Glomerular endothelial cell (primary cell): ENCODE measurements at places on chromosomes 4 and X. TPM values are rescaled to one million over a fixed set of nuclear protein-coding genes. Genes with fewer than 3 reads are reported as not detected.

Gene ASB11
- not detected in 2 replicates for total RNA-seq

Gene TLL1
- 2.9 and 10.8 TPM in 2 replicates for total RNA-seq

Gene SATL1
- 0.06 TPM in 1 of 2 replicates, not detected in the other for total RNA-seq

Gene DCX
- not detected in 2 replicates for total RNA-seq

Gene XK
- not detected in 2 replicates for total RNA-seq

Gene VCX
- total RNA-seq: not detected in 2 replicates

Gene RRH
- not detected in 2 replicates for total RNA-seq

Gene CXCL5
- total RNA-seq: 12.0 and 17.5 TPM in 2 replicates

Gene NR3C2
- 5.2 and 6.4 TPM in 2 replicates for total RNA-seq

Gene CLNK
- under 0.01 TPM in 1 of 2 replicates, not detected in the other for total RNA-seq

Gene TCEAL9
- 106 and 126 TPM in 2 replicates for total RNA-seq

Gene XAGE1A
- total RNA-seq: not detected in 2 replicates

- no peak for DNase-seq
Measured at GRCh38 chr4:77989968-77990367, 67.2 kb upstream of the FRAS1 start.

- no peak for DNase-seq
Measured at GRCh38 chrX:84240848-84241565, 53.0 kb upstream of the RPS6KA6 start.

DNA sequence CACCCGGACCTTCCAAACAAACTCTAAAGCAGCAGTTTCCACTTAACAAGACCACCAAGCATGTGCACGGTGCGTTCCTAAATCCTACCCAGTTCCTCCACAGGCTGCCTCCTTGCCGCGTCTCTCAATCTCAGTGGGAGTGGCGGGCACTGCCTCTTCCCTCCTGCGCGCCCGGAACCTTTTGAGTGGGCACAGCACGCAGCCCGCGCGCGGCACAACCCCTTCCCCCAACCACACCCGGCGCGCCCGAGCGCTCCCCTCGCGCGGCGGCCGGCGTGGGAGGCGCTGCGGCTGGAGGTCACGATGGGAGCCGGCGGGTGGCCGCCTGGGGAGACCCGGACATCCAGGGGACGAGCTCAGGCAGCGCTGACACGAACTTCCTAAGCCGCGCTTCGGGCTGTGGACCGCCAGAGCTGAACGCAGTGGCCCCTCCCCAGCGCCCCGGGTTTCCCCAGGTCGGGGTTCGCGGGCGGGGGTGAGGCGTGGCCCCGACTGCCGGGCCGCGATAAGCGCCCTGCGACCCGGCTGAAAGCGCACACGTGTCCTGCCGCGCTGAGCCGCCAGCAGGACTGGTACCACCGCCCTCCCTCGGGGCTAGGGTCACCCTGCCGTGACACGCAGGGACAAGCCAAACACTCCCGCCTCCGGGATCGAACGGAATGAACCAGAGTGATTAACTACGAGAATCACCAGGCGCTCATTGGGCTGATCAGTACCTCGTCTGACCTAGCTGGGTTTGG, at the start of gene ABCG2:
TSS of gene ABCG2 (minus strand) at position 151 of the 740 bp plus-strand sequence. CDS start 18,644 bp downstream, outside the sequence.
- DNase-seq: no peak

- no peak for DNase-seq
Measured at GRCh38 chrX:1610166-1610565, 4.7 kb upstream of the ASMT start.

- DNase-seq: no peak
Measured at GRCh38 chrX:51336584-51336983, 4.0 kb downstream of the NUDT10 start.

DNA sequence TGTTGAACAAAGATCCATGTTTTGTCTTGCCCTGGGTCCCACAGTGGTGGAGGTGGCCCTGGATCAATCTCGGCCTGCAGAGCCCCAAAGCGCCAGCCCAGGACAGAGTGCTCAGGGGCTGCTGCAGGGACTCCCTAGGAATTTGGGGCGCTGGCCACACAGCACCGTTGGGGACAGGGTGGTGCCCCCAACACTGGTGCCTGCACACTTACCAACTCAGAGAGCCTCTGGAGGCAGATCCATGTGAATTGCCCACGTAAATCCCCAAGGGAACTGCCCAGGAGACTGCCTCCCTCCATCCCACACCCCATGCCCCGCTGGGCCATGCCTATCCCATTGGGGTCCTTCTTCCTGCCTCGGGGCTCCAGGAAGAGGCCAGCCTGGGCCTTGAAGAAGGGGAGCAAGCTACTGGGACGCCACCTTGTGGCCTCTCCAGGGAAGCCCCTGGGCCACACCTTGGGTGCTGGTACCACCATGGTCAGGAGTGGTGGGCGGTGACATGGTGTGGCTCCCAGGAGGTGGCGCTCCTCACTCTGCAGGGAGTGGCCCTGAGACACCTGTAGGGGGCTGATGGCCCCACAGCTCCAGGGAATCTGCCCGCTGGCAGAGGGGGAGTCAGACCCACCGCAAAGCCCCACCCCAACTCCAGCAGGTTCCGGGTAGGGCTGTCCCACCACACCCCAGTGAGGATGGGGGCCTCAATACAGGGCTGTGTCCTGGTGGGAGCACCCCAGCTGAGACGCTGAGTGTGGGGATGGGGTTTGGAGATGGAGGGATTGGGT, 22.8 kb downstream of the CFAP99 start:
- peak; percentile 22 for DNase-seq

DNA sequence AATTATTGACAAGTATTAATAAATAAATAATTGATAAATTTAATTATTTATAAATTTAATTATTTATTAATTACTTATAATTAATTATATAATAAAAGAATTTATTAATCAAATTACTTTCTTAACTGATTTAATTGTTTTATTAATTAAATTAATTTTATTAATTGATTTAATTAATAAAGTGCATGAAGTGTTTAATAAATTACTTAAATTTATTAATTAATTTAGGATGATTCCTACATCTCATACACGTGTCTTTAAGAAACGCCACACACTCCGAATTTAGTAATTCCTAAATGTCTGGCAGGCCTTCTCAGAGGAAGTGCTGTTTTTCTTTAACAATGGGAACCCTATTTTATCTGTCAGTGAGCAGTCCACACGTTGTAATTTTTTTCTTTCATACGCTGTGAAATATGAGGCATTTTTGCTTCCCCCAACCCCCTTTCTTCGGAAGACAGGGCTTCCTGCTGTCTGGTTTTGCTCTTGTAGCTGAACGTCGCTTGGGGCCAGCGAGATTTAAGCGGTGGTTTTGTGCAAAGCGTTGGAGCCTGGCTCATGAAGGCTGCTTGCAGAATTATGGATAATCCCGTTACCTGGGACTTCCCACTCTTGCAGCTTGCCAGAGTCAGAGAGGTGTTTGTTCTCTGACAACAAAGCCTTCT, 46.8 kb downstream of the CRLF2 start:
- no peak for DNase-seq

DNA sequence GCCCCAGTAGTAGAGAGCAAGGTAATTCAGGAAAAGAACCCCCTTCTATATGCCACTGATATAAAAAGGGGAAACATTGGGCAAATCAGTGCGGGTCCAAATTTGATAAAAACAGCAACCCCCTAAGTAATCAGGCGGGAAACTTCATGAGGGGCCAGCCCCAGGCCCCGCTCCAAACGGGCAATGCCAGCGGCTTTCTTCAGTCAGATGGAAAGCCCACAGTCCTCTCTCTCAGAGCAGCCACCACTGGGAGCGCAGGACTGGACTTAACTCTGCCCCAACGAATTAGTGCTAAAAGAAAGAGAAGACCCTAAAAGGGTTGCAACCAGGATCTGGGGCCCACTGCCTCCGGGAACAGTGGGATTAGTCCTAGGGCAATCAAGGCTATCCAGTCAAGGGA, 9.9 kb downstream of the MAGEA11 start:
- no peak for DNase-seq

DNA sequence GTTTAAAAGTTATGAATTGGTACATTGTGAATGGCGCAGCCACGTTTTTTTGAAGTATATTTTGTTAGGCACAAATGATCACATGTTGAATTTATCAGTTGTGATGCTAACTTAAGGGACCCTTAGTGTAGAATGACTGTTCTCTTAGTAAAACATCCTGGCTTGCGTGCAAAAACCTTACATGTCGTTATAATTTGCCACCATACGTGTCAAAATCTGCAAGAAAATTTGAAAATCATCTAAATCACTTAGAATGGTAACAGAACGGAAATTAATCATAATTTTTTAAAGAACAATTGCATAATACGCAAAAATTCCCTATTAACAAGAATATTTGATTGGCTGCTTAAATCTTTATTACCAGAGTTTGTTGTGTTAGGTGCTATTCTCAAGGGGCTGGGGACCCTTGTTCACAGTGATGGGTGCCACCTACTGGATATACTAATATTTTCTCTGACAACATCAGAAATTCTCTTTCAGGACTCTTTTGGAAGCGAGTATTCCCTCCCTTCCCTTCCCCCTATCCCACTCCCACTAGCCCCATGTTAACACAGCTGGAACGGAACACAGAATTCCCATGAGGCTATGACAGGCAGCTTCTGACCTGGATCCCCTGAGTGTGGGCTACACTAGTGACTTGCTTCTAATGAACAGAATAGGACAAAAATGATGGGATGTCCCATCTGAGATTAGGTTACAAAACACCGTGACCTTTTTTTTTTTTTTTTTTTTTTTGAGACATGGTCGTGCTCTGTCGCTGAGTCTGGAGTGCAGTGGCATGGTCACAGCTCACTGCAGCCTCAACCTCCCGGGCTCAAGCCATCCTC, 71.8 kb downstream of the SUPT20HL2 start:
- no peak for DNase-seq

DNA sequence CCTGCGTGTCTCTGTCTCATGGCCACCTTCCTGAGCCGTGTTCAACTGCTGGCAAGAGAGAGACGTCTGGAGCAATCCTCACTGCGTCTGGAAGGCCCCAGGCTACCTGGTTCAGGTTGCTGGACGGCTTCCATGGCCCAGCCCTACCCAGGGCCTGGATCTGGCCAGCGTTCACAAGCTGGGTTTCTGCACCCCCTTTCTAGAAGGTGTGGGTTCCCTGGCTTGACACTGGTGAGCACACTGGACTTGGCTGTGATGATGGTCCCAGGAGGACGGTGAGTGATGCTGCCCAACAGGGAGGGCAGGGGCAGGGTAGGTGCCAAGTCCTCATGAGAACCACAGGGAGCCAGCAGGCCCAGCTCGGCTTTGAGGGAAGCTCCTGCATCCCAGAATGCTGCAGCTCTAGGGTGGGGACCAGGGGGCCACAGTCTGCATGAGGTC, 63.4 kb downstream of the HTRA3 start:
- DNase-seq: no peak

DNA sequence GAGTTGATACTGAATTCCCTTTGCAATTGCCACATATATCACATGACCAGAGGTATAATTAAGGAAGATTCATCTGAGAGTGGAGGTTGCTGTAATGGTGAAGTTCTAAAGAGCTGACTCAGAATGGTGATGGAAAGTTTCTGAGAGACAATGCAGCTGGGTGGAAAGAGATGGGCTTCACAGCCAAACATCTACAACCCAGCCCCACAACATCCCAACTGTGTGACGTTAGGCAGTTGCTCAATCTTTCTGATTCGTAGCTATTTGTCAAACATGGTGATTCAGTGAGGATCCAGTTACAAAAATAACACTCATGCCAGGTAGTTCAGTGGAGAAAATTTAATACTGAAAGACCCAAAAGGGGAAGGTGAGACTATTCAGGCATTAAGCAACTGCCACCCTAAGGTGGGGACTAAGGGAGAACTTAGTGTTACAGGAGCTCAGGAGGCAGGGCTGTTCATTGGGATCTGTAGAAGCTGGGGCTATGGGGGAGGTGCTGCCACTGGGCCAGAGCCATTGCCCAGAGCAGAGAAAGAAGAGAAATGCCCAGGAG, 6.9 kb upstream of the AFF1 start:
- DNase-seq: no peak

GRCh38 chr4:57605376-57605775, 495.2 kb upstream of the IGFBP7 start:
- DNase-seq: no peak

DNA sequence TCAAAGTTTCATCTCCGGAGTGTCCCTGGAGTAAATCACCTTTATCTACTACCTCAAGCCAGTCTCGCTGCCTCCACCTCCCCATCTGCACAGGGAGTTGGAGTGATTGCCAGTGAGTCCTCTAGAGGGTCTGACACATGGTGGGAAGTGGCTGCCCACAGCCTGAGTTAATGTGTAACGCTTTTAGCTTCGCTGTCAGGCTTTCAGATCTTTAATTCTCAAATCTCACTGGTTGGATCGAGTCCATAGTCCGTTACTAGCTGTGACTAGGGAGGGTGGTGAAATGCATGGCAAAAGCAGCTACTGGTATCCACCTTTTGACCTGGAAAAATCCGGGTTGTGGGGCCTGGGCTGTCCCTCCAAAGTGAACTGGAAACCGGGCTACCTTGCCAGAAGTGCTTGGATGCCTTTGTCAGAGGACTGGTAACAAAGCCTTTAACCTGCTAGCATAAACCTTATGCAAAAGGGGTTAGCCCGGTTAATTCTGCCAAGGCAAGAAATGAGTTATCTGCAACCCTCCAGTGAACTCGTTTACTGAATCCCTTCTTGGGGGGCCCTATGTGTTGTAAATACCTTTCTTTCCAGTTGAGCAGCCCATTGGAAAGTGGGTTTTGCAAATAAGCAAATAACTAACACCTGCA, 5.1 kb upstream of the WDR1 start:
- no peak for DNase-seq

GRCh38 chrX:154308108-154308946, 12.7 kb downstream of the TKTL1 start:
- DNase-seq: no peak

DNA sequence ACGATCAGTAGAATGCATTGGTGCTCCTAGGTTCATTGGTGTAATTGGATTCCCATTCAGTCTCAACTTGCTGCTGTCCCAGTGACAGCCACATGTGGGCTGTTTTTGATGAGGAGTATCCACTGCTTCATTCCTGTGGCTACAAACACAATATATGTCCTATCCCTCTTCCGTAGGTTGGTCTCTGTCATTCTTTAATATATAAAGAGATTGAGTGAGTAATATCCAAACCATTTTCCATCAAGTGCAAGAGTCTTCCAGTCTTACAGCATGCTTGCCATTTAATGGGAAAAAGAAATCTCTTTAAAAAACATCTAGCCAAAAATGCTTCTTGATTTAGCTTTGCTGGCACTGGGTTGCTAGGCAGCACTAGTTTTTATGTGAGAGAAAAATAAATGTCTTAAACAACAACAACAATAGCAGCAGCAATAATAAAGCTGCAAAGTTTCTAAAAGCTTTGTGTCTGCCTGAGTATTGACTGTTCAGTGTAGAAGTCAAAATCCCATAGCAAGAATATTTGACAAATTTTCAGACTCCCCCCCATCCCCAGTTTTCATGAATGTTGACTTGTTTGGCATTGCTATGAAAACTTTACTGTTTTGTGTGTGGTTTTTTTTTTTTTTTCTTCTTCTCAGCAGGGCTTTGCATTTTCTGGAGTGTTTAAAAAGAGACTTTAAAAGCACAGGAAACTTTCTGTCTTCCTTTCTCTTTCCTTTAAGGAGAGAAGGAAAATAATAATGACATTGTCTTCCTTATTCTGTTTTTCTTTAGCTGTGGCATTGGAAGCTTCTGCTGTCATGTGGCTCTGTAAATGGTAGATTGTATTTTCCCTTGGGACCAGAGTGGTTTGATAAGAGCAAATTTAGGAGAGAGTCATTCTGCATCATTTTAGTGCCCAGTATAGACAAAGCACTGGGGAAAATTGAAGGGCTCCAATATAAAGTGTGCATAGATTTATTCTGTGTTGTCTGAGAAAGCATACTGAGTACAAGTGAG, 244.3 kb downstream of the ARHGAP10 start:
- DNase-seq: no peak
